Activated CD4-positive, alpha-beta T cell treated with anti-CD3 and anti-CD28 coated beads, Interleukin-2, amount 50 U/mL, for 24 hours (primary cell): ENCODE measurements at places on chromosomes 7 and 10.
A peak's percentile ranks its signal among the peaks of the same experiment; 100 is the strongest.

GRCh38 chr7:25753837-25754236 is 398.2 kb upstream of the NFE2L3 start:
- no peak for DNase-seq

GRCh38 chr10:104122225-104123107 is 495 bp downstream of the SFR1 start:
- no peak for DNase-seq

DNA sequence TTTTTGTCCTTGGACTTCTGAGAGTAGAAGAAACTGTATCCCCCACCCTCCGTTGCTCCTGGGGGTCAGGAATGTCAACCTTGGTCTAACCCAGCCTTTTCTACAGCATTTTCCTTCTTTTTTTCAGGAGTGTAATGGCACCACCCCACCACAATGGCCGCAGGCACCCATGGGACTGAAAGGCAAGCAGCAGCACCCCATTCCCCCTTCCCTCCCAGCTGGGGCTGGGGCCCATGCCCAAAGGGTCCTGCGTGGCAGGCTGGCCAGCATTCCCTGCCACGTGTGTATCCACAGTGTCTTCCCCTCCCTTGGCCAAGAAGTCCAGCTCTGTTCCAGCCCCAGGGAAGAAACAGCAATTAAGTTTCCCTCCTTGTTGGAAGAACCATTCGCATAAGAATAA is 106.9 kb downstream of the ZPBP start:
- no peak for DNase-seq

DNA sequence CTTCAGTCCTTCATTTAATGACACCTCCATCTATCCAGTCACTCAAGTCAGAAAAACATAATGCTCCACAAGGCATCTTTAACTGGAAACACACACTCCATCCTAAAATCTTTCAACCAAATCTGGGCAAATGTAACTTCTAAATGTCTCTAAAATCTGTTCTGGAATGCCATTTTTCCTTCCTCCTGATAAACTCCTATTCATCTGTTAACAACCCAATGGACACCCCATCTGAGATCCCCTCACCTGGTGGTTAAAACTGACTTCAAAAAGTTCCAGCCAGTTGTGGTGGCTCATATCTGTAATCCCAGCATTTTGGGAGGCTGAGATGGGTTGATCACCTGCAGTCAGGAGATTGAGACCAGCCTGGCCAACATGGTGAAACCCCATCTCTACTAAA is 78.7 kb downstream of the ARHGAP21 start:
- no peak for DNase-seq

DNA sequence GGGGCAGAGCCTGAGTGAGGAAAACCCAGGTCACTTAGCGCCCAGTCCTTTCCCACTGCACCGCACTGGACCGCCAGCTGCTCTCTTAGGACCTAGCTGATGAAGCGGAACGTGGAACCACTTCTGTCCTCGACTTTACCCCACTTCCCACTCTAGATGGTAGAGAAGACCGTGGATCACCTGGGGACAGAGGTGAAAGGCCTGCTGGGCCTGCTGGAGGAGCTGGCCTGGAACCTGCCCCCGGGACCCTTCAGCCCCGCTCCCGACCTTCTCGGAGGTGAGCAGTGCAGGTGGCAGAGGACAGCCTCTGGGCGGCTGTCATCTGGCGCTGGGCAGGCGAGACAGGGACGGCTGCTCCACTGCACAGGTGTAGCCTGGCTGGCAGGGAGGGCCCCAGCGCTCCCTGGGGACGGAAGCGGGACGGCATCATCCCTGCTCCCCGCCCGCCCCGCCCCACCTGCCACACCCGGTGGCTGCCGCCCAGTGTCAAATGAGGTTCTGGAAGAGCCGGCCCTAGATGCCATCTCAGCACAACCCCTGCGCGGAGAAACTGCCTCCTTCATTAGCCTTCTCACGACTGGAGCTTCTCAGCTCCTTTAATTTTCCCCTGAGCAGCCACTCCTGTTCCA is 11.7 kb downstream of the PLAC9 start:
- DNase-seq = peak; percentile 6

- no peak for DNase-seq
These were observed 7.6 kb downstream of the PLA2G12B start for GRCh38 chr10:72946963-72947362.

DNA sequence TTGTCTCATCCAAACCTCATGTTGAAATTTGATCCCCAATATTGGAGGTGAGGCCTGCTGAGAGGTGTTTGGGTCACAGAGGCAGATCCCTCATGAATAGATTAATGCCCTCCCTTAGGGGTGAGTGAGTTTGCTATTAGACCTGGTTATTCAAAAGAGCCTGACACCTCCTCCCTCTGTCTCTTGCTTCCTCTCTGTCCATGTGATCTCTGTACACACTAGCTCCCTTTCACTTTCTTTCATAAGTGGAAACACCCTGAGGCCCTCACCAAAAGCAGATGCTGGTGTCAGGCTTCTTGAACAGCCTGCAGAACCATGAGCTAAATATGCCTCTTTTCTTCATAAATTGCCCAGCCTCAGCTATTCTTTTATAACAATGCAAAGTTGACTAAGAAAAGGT is 447.1 kb downstream of the MDFIC start:
- DNase-seq = no peak

DNA sequence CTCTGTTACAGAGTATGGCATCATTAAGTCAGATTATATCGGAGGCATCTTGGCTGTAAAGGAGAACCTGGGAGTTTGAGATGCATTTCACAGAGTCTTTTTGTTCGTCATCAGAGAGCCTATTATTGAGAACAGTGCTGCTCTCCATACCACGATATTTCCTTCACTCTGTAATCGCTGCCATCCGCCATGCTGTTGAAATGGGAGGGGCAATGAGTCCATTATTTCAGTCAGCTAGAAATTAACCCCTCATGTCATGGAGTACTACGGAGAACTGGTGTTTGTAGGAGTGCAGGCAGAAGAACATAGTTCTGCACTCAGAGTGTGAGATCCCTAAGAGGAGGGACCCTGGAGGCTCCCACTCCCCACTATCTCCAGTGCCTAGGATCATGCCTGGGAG is 59.2 kb downstream of the SLC16A12 start:
- no peak for DNase-seq

DNA sequence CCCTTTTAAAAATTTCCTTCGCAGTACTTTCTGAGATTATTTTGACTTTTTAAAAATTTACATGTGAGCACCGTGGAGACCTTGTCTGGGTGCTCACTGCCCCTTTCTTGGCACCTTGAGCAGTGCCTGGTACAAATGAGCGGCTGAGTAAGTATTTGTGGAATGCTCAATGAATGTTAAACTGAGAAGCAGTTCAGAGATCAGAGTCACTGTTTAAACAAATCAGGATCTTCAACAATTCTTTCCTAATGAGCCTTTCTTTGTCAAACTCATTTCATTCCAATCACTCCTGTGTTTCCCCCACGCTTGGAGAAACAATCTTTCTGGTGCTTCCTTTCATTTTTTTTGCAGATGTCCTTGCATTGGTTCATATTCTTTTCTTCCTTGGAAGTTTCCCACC is 611.3 kb upstream of the GALNT17 start:
- DNase-seq = no peak

DNA sequence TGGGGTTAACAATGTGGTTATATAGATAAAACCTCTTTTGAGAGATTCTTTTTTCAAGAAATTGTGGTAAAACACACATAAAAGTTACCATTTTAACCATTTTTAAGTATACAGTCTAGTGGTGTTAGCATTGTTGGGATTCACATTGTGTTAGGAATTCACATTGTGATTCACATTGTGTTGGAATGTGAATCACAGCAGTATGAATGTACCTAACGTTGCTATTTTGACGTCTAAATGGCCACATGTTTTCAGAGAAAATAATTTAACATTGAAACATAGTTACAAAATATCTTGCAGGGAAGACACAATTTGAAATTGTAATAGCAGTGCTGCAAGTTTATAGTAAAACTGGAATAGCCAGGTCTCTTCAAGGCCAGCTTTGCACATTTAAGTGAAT is 129.0 kb downstream of the BICC1 start:
- no peak for DNase-seq

DNA sequence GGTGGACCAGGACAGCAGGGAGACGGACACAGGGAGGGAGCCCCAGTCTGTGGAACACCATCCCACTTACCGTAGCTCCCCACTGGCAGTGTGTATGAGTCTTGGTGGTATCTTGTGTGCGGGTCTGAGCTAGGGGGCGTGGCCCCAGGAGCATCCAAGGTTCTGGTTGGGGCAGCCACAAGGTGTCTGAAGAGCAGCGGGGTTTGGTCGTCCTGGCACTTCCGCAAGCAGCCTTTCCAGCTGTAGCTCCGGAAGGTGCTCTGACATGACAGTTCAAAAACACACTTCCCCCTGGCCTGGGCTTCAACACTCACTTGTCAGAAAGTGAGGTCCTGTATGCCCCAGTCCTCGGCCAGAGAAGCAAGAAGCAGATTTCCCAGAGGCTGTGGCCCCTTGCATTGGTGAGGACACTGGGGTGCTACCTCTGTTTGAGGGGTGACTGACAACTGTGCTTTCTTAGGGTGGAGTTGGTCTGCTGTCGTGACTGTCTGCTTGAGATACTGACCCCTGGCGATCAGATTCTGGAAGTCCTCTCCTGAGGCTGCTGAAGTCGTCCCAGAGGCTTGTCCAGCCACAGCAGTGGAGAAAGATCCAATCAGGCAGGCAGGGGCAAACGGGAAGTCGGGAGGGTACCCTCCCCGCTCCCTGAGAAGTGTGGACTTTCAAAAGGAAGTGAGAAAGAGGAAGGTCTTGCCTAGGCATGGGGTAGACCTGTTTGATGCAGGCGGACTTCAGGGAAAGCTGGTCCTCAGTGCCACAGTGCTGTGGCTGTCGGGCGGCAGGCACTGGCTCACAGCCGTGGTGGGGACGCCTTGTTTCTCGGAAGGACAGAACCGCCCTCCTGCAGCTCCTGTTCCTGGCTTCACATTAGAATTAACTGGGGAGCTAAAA is 51.4 kb upstream of the PFKFB3 start:
- no peak for DNase-seq

DNA sequence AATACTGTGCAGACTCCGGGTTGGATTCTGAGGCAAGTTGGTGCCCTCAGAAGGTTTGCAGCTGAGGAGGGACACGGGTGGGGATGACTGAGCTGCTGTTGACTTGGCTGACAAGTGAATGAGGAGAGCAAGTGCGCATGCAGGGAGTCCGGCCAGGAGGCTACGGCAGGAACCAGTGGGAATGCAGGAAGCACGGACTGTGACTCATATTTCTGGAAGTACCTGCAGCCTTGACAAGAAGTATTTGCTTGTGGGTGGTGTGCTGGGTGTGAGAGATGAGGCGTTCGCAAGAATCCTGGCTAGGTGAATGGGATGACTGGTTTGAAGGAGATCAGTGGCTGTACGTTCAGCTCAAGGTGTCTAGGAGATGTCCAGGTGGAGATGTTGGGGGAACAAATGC is 30.8 kb upstream of the FXYD4 start:
- no peak for DNase-seq

- no peak for DNase-seq
These were observed 203.1 kb upstream of the PTN start for GRCh38 chr7:137546671-137547070.

GRCh38 chr10:13706175-13706574 is 119.4 kb downstream of the PRPF18 start:
- no peak for DNase-seq

DNA sequence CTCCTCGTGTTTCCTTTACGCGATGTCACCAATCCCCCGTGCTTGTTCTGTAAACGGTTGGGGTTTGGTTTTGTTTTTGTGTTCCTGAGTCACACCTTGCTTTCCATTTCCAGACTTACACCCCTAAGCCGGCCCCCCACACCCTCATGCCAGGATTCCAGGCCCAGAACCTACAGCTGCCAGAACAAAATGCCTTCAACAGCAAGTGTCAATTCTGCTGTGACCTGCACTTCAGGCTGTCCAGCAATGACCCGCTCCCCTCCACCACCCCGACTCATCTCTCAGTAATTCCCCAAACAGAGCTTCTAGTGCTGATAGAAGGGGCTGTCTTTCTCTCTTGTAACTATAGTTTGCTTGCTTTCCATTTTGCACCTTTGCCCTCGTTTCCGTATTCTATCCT is 722.1 kb upstream of the CELF2 start:
- no peak for DNase-seq

GRCh38 chr7:41475801-41476459 is 227.0 kb downstream of the INHBA start:
- DNase-seq = no peak

DNA sequence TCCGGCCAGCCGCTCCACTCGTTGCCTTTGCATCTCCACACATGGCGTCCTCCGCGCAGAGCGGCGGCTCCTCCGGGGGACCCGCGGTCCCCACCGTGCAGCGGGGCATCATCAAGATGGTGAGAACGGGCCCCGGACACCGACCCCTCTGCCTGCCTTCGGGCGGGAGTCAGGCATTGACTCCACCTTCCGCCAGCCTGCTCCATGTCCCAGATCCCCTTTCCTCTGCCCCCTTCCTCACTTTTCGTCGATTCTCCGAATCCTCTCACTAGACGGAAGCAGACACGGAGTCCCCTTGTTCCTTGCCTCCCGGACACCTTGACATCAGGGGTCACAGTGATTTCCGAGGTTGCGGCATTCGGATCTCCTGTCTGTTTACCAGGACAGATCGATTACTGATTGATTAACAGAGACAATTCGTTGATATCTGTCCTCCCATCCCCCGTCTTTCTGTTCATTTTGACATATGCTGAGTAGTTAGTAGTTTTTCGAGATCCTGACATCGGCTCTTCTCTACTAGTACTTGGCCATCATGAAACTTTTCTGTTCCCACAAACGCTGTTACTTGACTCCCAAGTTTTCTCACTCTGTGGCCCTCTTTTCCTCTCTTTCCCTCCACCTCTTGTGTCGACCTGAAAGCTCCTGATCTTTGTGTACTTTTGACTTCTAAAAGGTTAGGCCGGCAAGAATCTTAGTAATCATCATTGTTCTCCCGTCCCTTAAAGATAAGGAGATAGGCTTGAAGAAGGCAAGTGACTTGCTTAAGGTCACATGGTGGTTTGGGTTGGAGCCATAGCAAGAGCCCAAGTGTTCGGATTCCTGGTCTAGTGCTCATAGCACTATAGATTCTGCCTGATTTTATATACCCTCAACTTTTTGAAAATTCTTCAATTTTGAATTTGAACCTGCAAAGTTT is 597 bp downstream of the SND1 start:
- no peak for DNase-seq

- DNase-seq = no peak
These were observed 262.8 kb downstream of the SLC25A13 start for GRCh38 chr7:96059075-96059474.

- no peak for DNase-seq
These were observed 46.3 kb downstream of the CUL2 start for GRCh38 chr10:35043796-35044344.

DNA sequence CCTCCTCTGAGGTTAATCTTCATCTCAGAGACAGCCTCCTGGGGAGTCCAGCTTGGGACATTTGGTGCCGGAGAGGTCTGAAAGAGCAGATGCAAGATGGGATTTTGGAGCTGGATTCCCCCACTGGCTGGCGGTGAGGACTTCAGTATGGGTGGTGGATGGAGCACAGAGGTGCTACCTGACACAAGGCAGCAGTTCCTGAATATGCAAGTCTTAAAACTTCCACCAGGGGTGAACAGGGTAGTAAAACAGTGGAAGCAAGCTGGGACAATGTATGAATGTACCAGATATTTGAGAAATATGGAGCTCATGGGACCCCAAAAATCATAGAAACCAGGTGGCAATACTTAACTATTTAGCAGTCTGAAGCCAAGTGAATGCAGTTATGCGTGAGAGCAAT is 4.8 kb upstream of the TAF3 start:
- DNase-seq = no peak
